ENCODE measurements at places on chromosomes 11 and 22. TPM values are rescaled to one million over a fixed set of nuclear protein-coding genes. Genes with fewer than 3 reads are reported as not detected.
A peak's percentile ranks its signal among the peaks of the same experiment; 100 is the strongest.

Gene KRTAP5-11
- not detected for total RNA-seq

Gene CDC42EP2
- total RNA-seq, result 21.5 TPM

Gene ARHGEF17
- 69.2 TPM for total RNA-seq

Gene SIK2
- total RNA-seq, result 27.6 TPM

Gene RCE1
- 21.2 TPM for total RNA-seq

Gene PANX2
- 0.95 TPM for total RNA-seq

DNA sequence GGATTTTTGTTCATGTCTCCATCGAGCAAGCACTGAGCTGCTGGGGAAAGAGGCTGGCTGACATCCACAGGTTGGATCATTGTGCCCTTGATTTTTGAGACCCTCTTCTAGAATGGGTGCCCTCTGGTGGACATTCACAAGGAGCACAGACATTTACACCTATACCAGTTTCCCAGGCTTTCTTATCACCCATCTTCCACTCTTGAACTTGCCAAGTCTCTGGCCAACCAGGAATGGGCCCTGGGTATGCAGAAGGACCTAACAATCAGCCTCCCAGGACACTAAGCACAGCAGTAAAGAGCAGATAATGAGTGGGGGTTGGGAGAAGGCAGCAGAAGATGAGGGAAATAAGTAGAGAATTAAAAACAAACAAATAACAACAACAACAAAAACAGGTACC lies 5.7 kb upstream of the INTS4 start:
- peak; percentile 21 for DNase-seq

DNA sequence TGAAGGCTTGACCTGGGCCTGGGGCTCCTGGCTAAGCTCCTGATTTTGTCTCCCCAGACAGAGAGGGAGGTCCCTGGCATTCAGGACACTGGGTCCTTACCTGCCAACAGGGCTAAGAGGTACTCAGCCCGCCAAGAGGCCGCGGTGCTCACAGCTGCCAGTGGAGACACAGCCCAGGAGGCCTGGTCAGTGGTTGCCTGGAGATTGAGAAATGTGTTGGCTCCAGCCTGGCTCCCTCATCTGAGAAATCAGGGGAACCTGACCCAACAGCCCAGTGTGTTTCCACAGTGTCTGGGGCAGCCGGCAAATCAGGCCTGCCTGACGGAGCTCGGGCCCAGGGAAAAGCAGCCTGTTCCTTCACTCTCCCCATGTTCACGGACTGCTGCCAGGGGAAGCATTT lies 79.4 kb upstream of the NAV2 start:
- DNase-seq, result peak; percentile 22

- no peak for DNase-seq
Observed at GRCh38 chr11:70876685-70877084, 375.7 kb downstream of the SHANK2 start.

GRCh38 chr11:63916837-63917691 lies at the start of gene RCOR2:
TSS of gene RCOR2 (minus strand) at chr11:63917164. CDS start at chr11:63916456, 708 bp downstream.
- peak; percentile 75 for DNase-seq

- DNase-seq, result no peak
Observed at GRCh38 chr11:96139691-96140090, 203.3 kb downstream of the MAML2 start.

DNA sequence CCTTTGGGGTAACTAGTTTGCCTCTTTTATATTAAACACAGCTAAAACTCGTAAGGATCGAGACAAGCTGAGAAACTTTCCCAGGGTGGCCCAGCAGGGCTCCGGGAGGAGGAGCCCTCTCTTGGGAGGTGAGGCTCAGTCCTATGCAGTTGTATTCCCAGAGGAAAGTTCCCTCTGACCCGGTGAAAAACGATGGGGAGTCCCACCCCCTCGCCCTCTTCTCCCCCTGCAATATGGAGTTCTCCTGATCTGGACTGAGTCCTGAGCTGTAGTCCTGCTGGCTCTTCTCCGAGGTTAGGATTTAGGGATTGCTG lies 1.3 kb downstream of the NTM start:
- no peak for DNase-seq

GRCh38 chr11:97234016-97234415 lies 844.2 kb downstream of the JRKL start:
- DNase-seq, result no peak

DNA sequence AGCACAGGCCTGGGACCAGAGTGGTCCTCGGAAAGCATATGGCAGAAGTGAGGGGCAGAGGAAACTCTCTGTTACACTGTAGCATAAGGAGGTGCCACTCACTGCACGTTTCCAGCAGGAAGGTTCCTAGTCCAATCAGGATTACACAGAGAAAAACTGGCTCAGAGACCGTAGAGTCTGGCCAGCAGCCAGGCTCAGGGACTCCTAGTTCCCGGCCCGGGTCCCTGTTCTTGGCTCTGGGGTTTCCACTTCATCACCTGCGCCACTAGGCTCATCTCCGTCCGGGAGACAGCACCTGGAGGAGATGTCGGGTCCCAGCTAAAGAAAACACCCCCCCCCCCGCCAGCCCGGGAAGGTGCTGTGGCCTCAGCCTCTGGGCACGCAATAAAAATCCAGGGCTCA lies 1.1 kb downstream of the TTLL12 start:
- peak; percentile 67 for DNase-seq
